ENCODE measurements at places on chromosomes 3 and 15. TPM values are rescaled to one million over a fixed set of nuclear protein-coding genes. Genes with fewer than 3 reads are reported as not detected.

Gene SELENOK
- total RNA-seq = 39.2 TPM

- no peak for DNase-seq
Measured at GRCh38 chr3:21914451-21914850, 163.4 kb upstream of the ZNF385D start.

DNA sequence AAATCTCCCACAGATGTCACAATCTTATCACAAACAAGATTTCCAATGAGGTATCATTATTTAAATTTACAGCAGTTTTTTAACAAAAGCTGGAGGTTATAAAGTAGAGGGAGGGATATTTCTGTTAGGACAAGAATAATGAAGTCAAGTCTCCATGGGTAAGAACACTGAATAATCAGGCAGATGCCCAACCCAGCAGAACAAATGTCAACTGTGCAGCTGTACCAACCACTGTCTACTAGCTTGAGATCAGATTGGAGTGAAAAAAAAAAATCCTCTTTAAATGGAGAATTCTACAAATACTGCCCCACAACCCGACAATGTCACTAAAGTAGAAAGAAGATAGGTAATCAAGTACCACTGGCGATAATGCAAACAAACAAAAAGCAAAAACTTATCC is 30.3 kb downstream of the DHX36 start:
- DNase-seq = no peak

Gene DPPA2
- 1.1 TPM for total RNA-seq

DNA sequence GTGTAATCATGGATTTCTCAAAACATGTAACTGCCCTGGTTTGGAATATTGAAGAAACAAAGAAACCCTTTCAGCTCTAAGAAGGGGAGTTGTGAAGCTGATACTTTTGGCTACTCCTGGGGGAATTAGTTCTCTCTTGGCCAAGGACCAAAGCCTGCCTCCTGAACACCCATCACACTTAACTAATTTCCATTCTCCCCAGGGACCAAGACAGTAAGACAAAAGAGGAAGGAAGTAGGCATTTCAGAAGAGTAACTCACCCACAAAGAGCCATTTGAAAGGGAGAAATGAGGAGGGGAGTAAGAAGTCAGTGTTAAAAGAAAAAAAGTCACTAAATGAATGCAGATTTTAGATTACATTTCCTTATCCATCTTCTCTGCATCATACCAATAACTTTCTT is 328.0 kb upstream of the SOX2 start:
- DNase-seq = no peak

GRCh38 chr15:88401996-88402656 is 65.1 kb downstream of the MRPL46 start:
- DNase-seq = no peak

DNA sequence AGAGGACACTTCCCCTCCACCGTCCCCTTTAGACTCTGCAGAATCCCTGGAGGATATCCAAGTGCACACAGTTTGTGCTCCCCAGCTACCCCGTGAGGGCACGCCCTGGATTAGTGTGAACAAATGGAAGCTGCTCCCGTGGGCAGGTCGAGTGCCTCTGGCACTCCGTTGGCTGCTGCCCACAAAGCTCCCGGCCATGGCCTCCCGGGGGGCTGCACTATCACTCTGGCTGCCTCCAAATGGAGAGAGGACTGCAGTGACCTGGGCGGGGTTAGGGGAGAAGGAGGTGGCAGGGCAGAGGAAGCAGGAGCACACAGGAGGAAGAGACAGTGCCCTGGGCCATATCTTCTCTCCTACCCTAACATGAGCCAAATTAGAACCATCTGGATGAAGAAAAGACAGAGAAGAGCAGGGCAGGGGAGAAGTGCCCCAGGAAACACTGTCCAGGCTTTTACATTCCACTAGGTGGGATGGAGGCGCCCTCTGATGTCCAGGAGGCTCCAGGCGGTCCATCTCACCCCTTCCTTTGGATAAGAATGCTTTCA is 29.4 kb upstream of the ACAD9 start:
- DNase-seq = no peak

Gene CELF6
- 1.1 TPM for total RNA-seq

DNA sequence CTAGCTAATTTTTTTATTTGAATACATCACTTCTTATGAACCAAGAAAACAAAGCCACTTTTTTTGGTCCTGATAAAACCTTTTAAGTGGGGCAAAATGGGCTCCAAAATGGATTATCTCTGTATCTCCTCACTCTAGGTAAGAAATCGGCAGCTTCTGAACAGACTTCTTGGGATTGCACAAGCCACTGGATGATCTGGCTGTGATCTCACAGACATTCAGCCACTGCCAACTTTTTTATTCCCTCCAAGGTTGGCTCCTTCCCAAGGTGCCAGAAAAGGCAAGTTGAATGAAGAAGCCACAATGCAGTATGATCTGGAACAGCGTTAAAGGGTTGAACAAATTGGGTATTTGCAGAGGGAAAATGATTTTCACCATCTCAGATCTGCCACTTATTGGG is 73.2 kb downstream of the PRICKLE2 start:
- DNase-seq = no peak

Gene CGNL1
- total RNA-seq = 1.2 TPM

DNA sequence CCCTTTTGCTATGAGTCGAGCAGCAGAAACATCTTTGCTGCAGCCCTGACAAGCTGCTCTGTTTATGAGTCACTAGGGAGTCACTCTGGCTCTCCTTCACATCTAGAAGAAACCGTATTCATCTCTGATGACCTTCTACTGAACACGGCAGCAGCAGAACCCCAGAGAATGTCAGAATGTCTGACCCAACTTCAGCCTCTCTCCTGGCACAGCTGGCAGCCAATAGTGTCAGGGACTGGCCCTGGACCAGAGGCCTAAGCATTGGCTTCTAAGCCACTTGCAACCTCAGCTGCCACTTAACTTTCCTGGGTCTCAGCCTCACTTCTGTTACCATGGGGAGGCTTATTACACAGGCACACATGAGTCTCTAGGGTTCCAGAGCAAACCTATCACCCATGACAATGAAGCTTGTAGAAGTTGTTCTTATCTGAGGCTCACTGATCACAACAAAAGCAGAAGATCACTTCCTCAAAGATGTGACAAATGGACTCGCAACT is 184.1 kb upstream of the TLE3 start:
- DNase-seq = no peak

Gene ZBTB47
- total RNA-seq = 6.6 TPM

Gene PAQR9
- 1.9 TPM for total RNA-seq

DNA sequence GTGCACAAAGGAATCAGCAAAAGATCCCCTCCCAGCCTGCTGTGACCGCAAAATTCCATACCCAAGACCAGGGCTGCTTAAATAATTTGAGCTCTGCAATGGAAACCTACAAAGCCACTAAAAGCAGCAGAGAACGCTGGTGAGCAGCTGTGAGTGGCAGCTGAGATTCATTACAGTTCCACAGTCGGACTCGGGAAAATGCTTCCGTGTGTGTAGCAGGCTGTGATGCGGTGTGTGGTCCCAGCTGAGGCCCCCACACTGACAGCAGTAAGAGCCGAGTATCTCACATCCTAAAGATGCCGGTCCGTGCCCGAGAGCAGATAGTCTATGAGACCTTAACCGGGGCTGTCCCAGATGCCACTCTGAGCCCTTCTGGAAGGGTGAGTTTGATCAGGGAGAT is 37.4 kb downstream of the TM2D3 start:
- DNase-seq = no peak

Gene GTF2E1
- 34.3 TPM for total RNA-seq

DNA sequence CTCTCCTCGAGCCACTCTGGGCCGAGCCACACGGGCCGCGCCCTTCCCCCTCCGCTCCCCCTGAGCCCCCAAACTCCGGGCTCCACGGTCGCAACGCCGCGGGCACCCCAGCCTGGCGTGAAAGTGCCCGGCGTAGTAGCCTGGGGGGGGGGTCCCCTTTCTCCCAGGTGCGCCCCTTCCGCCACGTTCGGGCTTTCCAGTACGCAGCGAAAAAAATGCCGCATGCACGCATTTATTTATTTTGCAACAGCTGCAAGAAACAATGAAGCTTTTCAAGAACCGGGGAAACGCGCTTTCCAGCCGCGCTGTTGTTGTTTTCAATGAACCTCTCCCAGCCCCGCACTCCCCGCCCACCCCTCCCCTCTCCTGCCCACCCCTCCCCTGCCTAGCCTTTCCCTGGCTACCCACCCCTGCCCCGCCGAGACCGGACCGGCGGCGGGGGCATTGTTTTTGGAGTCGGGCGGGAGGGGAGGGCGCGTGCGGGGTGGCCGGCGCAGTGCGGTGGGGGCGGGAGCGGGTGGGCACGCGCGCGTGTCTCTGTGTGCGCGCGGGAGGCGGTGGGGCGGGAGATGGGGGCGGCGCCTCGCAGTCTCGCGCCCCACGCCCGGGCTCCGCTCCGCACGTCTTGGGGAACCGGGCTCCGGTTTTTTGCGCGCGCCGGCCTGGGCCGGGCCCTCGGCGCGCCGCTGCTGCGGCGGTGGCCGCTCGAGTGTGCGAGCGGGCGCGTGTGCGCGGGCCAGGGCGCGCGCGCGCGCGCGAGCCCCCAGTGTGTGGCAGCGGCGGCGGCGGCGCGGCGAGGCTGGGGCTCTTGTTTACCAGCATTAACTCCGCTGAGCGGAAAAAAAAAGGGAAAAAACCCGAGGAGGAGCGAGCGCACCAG is at the start of gene IGF1R:
IGF1R (plus strand) TSS at position 766 of the 880 bp plus-strand sequence. CDS start 1,043 bp downstream, outside the sequence.
- DNase-seq = peak; percentile 87

- DNase-seq = no peak
Measured at GRCh38 chr3:31022716-31023115, 128.3 kb upstream of the GADL1 start.

DNA sequence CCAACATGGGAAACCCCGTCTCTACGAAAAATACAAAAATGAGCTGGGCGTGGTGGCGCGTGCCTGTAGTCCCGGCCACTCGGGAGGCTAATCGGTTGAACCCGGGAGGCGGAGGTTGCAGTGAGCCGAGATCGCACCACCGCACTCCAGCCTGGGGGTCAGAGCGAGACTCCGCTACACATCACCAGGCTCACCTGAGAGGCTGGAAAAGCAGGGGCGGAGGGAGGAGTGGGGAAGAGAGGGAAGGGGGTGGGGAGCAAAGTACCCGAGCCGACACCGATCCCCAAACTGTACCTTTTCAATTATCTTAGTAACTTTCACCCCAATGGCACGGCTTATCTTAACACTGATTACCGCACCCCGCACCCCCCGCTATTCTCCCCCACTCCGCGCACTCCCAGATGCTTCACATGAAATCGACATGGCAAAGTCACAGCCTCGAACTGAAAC is 46.4 kb upstream of the SYNM start:
- DNase-seq = no peak

- no peak for DNase-seq
Measured at GRCh38 chr15:46213551-46213950, 578.7 kb downstream of the SQOR start.

Gene EFHB
- total RNA-seq = 1.2 TPM

- DNase-seq = no peak
Measured at GRCh38 chr3:172595664-172596393, 72.6 kb upstream of the TNFSF10 start.

- no peak for DNase-seq
Measured at GRCh38 chr3:111954228-111954990, 24.4 kb upstream of the ABHD10 start.

- DNase-seq = no peak
Measured at GRCh38 chr3:50493086-50493485, 10.3 kb downstream of the CACNA2D2 start.

Gene GOLGA8T
- total RNA-seq = 0.47 TPM

Gene SLC12A1
- total RNA-seq = 0.20 TPM

- no peak for DNase-seq
Measured at GRCh38 chr3:72932416-72932815, 44.6 kb downstream of the GXYLT2 start.

- DNase-seq = no peak
Measured at GRCh38 chr3:196872316-196872715, 4.6 kb downstream of the SENP5 start.

- DNase-seq = no peak
Measured at GRCh38 chr3:3815206-3815605, 16.0 kb downstream of the LRRN1 start.

- DNase-seq = no peak
Measured at GRCh38 chr3:24508423-24508839, 13.8 kb upstream of the THRB start.

GRCh38 chr3:89740881-89741177 is 633.4 kb downstream of the EPHA3 start:
- DNase-seq = no peak

DNA sequence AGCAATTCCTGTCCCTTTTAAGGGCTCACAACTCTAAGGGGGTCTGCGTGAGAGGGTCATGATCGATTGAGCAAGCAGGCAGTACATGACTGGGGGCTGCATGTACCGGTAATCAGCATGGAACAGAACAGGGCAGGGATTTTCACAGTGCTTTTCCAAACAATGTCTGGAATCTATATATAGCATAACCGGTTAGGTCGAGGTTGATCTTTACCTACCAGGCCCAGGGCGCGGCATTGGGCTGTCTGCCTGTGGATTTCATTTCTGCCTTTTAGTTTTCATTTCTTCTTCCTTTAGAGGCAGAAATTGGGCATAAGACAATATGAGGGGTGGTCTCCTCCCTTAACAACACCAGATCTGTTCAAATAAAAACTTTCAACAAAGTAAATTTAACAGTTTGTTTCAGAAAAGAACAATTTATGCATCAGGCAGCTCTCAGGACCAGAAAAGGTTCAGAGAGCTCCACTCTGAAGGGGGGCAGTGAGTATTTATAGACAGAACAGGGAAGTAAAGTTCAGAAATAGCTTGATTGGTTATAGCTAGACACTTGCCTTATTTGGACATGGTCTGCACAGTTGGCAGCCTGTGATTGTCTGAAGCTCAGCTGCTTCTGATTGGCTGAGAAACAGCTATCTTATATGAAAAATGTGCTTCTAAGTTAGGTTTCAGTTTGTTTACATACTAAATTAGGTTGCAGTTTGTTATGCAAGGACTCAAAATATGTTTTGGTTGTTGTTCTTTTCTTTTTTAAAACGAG is 17.2 kb upstream of the B4GALT4 start:
- DNase-seq = no peak

GRCh38 chr3:114790752-114791151 is 356.3 kb downstream of the ZBTB20 start:
- no peak for DNase-seq

GRCh38 chr3:30501526-30501925 is 104.9 kb upstream of the TGFBR2 start:
- no peak for DNase-seq

Gene HESX1
- total RNA-seq = 0.98 TPM

GRCh38 chr3:50194903-50195500 is 3.6 kb downstream of the GNAT1 start:
- DNase-seq = no peak

GRCh38 chr3:187954873-187955586 is 198.9 kb upstream of the LPP start:
- DNase-seq = no peak

Gene FAM81A
- 4.2 TPM for total RNA-seq

DNA sequence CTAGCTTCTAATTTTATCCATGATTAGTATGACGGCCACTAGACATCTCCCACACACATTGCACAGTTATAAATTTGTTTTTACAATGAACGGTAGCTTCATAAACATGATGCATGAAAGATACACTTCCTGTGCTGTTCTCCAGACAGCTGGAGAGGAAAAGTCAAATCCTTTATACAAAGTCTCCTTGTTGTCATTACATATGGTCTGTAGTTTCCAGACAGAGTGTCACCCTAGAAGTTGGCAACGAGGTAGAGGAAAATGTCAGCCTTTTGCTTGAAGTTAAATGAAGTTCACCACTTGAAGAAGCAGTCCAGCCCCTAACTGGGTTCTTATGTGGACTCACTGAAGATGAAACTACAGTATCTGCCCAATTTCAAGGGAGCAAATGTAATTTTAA is 253.0 kb upstream of the P2RY1 start:
- no peak for DNase-seq

GRCh38 chr3:14594234-14594633 is 54.1 kb upstream of the GRIP2 start:
- DNase-seq = no peak

- DNase-seq = no peak
Measured at GRCh38 chr15:88480981-88481380, 13.5 kb downstream of the MRPS11 start.

Gene WDR49
- total RNA-seq = 5.4 TPM

- DNase-seq = peak; percentile 12
Measured at GRCh38 chr3:108406661-108407206, 103.7 kb downstream of the MYH15 start.

Measured in neural crest cell (in vitro differentiated cells).